Activated T-helper 1 cell treated with anti-CD3 and anti-CD28 coated beads, Interleukin-2, amount 50 U/mL, for 16 hours (primary cell): ENCODE measurements at places on chromosomes 7 and 10.

DNA sequence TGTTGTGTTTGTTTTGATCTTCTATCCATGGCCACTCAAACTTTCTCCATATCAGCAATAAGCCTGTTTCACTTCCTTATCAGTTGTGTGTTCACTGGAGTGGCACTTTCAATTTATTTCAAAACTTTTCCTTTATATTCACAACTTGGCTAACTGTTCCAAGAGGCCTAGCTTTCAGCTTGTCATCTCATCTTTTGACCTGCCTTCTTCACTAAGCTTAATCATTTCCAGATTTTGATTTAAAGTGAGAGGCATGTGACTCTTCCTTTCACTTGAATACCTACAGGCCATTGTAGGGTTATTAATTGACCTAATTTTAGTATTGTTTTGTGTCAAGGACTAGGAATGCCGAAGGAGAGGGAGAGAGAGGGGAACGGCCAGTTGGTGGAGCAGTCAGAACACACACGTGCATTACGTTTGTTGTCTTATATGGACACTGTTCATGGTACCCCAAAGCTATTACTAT lies 5.5 kb upstream of the GNAT3 start:
- DNase-seq = no peak

- DNase-seq = no peak
Measured at GRCh38 chr10:1417574-1417973, 319.8 kb downstream of the ADARB2 start.

GRCh38 chr7:128206747-128207500 lies 34.2 kb upstream of the LEP start:
- DNase-seq = no peak

GRCh38 chr7:134175334-134176036 lies 48.3 kb downstream of the LRGUK start:
- DNase-seq = no peak
